Urothelium cell line (cell line): ENCODE measurements at places on chromosomes 4 and X.

DNA sequence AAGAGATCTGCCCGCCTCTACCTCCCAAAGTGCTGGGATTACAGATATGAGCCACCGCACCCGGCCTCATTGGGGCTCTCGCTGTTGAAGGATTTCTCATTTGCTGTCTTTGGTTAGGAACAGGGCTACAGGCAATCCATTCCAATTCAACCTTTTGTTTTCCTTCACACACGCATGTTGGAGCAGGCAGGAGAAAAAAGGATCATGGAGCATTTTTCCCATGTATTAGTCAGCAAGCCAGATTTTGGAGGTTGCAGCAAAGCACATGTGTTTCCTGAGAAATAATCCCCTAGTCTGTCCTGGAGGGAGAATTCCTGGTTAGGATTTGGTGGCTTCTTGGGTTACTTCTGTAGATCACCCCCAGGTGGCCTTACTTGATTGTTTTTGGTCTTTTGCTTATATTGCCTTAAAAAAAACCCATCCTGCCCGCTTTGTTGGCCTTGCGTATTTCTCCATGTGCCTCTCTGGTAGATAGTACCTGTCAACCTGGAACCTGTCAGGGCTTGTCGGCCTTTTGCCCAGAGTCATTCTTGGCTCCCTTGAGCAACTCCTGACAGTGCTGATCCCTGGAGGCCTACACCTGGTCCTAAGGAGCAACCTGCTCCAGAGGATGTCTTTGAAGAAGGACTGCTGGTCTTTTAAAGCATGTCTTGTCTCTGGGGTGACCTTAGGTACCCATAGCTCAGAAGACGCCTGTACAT is 82.4 kb upstream of the CLCN4 start:
- DNase-seq: no peak

- no peak for DNase-seq
Measured at GRCh38 chr4:141473952-141474351, 162.4 kb upstream of the IL15 start.

GRCh38 chr4:150244600-150244999 is 166.4 kb downstream of the DCLK2 start:
- DNase-seq: no peak

DNA sequence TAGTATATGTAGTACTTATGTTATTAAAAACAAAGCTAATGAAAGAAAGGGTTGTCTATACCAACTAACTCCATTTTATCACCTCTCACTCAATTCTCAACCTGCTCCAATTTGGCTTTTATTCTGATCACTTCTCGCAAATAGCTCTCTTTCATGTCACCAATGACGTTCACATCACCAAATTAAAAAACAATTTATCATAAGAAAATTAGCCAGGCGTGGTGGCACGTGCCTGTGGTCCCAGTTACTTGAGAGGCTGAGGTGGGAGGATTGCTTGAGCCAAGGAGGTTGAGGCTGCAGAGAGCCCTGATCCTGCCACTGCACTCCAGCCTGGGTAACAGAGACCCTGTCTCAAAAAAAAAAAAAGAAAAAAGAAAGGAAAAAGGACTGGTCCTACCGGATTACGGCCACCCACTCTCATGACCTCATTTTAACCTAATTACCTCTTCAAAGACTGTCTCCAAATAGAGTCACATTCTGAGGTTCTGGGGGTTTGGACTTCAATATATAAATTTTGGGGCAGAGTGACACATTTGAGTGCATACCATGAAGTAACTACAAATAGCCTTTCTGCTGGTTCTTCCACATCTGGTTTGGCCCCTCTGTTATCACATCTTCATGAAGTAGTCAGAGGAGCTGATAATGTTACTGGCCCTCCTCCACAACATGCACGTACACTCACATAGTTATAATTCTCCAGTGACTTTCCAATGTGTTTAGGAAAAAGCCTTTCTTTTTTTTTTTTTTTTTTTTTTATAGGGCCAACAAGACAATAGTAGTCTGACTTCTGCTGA is 15.8 kb upstream of the RBMX start:
- no peak for DNase-seq

DNA sequence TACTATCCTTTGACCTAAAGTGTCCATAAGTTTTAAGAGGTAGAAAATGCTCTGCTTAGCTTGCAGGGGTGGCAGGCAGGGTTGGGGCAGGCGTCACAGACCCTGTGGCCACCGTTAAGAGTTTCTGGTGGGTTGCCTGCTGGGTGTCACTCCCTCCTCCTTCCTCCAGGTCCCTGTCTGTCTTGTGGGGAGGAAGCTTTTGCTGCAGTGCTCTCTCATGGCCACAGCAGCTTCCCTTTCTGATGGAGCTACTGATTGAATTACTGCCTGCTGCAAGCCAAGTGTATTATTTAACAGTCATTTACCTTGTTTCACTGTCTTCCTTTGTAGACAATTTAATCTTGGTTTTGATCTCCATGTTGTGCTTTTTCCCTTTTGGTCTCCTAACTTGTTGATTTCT is 384.6 kb downstream of the IDS start:
- no peak for DNase-seq

DNA sequence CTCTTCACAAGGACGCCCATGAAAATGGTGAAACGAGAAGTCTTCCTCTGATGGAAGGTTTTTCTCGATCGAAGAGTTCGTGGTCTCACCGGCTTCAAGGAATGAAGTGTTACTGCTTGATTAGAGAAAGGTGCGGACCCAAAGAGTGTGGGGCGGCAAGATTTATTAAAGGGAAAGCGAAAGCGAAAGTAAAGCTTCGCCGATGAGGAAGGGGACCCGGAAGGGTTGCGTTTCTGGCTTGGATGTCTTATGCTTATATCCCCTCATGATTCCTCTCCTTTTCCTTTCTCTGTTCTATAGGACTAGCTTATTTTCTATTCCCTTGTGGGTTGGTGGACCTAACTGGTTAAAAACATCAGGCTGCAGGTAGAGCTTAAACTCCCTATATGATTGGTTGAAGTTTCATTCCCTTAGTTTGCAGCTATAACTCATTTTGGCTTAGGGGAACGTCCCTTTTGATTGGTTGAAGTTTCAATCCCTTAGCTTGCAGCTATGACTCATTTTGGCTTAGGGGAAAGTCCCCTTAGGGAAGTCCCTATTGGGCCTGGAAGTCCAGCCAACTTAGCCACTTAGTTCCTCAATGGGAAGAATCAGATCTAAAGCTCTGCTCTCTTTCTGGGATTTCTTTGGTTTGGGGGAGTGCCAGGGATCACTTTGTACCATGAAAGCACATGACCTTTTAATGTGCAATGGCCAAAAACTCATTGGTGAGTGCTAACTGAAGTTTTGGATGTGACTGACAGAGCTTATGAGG is 1025.0 kb upstream of the PCDH10 start:
- DNase-seq: peak; percentile 14

GRCh38 chr4:86847571-86847970 is 1.6 kb downstream of the SLC10A6 start:
- DNase-seq: no peak

GRCh38 chr4:52358883-52359321 is 300.2 kb downstream of the USP46 start:
- DNase-seq: no peak

DNA sequence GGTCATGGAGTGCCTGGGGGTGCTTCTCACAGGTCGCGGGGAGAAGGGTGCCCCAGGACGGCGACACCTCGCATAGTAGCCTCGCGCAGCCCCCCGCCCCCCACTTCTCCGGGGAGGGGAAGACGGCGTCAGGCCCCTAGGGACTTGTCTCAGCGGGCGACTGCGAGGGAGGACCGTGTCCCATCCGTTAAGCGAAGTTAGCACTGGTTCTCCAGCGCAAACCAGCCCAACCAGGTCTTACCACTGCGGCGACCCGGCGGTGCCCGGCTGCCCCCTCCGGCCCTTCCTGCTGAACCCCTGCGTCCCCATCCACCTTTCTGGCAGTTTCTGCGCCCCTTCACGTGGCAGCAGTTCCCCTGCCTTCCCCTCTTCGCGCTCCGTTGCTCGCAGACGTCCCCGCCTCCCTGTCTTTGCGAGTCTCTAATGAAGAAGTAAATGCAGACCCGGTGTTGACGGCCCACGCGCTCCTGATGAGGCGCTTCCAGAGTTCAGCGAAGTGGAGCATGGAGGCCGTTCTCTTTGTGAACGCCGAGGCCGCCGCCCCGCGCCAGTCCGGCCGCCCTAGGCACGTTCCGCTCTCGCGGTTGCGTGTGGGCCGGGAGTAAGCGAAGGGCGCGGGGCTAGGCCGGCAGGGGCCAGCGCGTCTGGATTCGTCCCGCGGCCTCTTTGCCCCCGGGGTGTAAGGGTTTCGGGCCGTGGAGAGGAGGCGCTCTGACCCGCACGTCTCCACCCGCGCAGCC is 3.0 kb downstream of the SLIT2 start:
- no peak for DNase-seq

DNA sequence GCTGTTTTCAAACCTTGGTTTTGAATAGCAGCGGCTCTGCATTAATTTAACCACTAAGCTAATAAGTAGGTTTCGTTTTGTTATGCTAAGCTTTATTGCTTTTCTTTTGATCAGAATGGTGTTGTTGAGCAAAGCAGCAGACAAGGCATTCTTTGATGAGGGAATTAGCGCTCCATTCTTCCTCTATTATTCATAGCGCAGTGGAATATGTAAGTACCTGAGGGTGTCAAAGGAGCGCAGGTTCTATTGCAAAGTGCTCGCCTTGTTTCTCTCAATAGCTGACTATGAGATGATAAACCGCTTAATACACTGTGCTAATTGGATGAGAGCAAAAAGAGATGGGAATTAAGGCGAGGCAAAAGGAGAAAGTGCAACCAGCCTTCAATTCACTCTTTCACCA is 16.3 kb downstream of the ARX start:
- no peak for DNase-seq

DNA sequence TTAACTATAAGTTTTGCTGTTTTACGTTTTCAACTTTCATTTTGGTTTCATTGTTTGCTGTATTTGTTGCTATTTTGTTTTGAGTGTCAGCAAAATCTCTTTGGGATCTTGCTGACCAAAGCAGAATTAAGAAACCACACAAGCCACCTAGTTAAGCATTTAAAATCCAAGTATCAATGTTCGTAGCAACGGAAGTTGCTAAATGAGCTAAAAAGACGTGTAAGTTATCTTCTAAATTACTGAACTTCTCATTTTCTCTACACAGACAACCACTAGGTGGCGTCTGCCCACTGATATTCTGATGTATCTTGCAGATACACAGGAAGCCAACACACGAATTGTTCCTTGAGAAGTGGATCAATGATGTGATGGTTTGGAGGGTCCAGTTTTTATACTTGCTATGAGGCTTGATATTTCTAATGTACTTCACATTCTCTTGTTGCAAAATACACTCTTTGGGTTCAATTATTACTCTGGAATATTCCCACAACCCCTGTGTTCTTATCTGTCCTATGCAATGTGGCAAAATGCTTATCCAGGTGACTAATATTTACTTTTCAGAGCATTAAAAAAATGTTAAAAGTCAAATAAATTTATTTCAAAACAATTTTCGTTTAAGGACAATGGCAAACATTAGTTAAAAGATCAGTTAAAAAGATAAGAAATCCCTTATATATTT is 250.5 kb downstream of the TECRL start:
- peak; percentile 53 for DNase-seq

GRCh38 chr4:13577660-13578059 is 33.4 kb upstream of the NKX3-2 start:
- no peak for DNase-seq

- DNase-seq: no peak
Measured at GRCh38 chr4:133148690-133149363, at the start of gene PCDH10. TSS of gene PCDH10 (plus strand) at chr4:133149294. CDS start at chr4:133150141, 847 bp downstream.

- no peak for DNase-seq
Measured at GRCh38 chr4:71132486-71132885, 139.0 kb downstream of the DCK start.

DNA sequence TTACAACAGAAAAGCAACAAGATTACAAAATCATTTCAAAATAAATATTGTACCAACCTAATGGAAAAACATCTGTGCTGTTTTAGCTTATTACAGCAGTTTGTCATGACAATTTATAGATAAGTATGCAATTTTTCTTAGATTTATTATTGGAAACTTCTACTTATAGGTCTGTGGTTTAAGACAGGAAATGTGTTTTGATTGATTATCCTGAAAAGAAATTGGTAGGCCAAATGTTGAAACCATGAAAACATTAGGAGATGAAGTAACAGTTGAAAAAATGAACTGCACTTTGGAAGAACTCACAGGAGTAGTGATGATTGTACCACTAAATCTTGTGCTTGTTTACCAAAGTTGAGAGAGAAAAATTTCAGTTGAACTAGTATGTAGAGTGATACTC is 162.2 kb upstream of the GIMD1 start:
- DNase-seq: no peak

DNA sequence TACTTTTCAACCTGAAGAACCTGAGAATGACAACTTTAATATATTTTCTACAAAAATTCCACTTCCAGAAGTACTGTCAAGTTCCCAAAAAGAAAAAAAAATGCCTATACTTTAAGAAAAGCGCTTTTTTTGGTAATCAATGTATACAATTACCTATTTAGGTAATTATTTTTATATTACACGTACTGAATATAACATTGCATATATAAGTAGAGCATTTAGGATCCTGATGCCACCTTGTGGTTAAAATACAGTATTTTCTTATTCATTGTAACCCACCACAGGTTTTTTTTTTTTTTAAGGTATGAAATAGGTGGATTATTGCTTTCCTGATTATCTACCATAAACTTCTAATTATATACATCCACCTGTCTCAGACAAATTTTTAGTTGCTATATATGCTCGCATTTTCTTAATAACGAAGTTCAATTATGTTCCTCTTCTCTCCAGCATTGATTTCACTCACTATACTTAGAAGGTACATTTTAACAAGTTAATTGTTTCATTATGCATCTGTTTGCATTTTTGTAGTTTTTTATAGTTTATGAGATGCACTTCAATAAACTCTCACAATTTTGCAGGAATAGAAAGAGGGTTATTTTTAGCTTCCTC is 5.2 kb downstream of the MAP9 start:
- DNase-seq: no peak

GRCh38 chrX:29948653-29949052 is 266.7 kb upstream of the MAGEB2 start:
- DNase-seq: peak; percentile 0

DNA sequence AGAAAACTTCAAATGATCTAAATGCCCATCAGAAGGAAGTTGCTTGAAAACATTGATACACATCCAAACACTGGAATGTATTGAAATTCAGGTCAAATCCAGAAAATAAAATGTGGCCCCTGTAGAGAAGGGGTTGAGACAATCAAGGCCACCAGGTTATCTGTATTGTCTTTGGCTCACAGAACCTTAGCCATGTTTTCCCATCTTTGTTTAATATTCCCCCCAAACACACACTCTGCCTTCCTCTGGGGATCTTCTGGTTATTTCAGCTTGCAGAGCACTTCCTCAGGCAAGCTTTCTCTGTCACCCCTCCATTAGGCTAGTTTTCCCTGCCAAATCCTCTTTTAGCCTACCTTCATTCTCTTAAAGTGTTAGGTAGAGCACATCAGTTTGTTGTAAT is 30.5 kb downstream of the PAGE2 start:
- no peak for DNase-seq

GRCh38 chrX:55640854-55641253 is 17.7 kb downstream of the FOXR2 start:
- no peak for DNase-seq

- DNase-seq: no peak
Measured at GRCh38 chrX:49089553-49089952, 9.9 kb upstream of the WDR45 start.

DNA sequence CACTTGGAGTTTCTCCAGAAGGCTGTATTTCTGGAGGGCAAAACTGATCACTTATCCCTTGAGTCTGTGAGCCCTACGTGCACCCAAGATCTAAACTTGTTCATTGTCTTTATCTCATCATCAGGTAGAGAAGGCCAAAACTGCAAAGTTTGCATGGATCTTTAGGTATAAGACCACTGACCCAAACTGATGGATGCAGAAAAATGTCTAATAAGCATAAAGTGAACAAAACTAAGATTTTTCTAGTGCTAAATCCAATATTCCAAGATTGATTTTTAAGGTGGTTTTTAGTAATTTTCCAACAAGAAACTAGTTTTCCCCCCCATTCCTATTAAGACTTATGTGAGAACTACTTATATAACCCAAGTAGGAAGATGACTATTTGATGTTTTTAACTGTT is 2.0 kb downstream of the TMSB15A start:
- no peak for DNase-seq
